ENCODE measurements at places on chromosomes 16 and 17. TPM values are rescaled to one million over a fixed set of nuclear protein-coding genes. Genes with fewer than 3 reads are reported as not detected.

Gene SLC13A2
- not detected for total RNA-seq

Gene WSCD1
- 37.3 TPM for total RNA-seq

Gene TTLL6
- total RNA-seq = not detected

Gene NCBP3
- 19.9 TPM for total RNA-seq

Gene ERN2
- total RNA-seq = not detected
